ENCODE measurements at places on chromosomes 5 and 9.

GRCh38 chr5:102903074-102903871 lies 148.2 kb downstream of the PAM start:
- no peak for DNase-seq

DNA sequence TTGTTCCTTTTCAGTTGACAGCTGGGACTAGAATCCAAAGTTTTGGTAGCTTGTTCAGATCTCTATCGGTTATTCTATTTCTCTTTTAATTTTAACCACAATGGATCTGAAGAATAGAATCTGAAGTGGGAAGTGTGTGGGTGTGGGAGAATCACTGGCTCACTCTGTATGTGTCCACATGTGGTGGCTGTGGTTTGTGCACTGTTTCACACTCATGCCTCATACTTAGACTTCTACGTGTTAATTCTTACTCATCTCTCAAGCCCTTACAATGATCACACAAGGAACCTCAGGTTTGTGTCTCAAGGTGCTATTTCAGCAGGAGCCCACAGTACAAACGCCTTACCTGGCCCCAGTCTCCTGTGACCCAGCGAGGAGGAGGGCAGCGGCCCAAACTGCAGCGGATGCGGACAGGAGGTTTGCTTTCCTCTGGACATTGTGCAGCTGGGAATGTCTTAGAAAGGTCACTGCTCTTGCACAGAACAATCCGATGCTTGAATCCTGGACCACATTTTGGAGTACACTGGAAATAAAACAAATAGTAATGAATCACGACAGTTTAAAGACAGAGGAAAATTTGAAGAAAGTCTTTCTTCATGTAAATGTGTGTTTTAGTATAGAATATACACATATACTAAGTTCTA lies 309.1 kb downstream of the ADAMTS6 start:
- DNase-seq = no peak

- DNase-seq = no peak
These were observed 68.4 kb downstream of the COL27A1 start for GRCh38 chr9:114223564-114224246.

- DNase-seq = no peak
These were observed 7.5 kb downstream of the TDRD7 start for GRCh38 chr9:97419309-97419867.

DNA sequence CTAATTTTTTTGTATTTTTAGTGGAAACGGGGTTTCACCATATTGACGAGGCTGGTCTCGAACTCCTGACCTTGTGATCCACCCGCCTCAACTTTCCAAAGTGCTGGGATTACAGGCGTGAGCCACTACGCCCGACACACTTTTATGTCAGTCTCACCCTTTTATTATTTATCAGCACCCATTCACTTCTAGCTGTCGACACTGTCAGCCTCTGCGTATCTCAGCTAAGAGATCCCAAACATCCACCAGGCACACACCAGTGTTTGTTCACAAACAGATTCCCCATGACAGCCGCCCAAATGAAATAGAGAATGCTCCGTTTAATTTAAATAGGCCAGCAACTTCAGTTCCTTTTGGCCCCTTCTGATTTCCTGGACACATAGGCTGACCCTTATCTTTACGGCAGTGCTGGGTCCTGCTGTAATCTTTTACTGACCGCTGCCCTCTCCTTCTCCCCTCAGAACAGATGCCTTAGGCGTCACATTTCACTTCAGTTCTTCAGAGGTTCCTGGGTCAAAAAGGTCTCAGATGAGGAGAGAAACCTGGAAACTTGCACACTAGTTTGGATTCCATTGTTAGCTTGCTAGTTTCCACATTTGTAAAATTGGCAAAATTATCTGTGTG lies 43.1 kb upstream of the CKMT2 start:
- DNase-seq = no peak

DNA sequence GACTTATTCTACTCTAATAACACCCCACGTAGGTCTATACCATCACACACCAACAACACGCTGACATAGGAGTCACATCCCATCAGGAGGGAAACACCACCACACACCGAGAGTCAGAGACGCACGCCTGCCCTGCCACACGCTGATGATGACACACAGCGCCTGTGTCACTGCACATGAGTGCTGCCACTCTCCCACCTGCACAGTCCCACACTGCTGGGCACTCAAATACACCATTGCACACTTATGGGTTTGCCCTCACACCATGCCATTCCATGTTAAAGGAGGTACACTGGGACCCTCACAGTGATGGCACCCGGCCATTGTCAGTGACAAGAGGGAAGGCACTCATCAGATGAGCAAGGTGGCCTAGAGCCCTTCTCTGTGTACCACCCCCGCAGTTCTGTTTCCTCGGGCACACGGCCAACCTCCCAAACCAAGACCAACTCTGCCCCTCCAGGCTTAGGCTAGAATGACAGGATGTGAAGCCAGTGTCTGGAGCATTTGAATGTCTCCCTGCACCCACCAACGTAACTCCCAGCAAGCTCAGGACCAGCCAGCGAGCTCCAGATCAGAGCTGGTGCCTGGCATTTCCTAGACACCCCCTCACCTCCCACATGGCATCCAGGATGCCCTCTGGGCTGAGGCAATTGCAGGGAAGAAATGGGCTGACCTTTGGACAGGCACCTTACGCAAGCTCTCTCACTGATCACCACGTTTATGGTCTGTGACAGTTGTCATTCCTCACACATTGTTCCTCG lies 3.6 kb upstream of the CPLX2 start:
- DNase-seq = peak; percentile 41

DNA sequence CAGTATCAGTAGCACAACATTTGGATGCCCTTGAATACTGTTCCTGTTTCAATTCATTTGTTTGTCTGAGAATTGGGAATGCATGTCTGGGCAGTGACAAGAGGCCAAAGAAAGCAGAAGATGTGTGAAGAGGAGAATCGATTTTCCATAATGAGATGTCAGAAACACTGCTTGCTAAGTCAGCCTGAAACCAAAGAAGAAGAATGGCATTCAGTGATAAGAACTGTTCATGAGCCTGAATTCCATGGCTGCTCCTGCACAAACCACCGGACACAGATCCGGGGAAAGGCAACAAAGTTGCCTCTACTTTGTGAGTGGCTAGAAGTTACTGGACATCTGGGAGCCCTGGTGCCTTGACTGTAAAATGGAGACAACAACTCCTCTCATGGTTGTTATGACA lies 207.2 kb upstream of the RASEF start:
- DNase-seq = no peak

GRCh38 chr9:110317911-110318310 lies 19.8 kb downstream of the TXNDC8 start:
- no peak for DNase-seq

DNA sequence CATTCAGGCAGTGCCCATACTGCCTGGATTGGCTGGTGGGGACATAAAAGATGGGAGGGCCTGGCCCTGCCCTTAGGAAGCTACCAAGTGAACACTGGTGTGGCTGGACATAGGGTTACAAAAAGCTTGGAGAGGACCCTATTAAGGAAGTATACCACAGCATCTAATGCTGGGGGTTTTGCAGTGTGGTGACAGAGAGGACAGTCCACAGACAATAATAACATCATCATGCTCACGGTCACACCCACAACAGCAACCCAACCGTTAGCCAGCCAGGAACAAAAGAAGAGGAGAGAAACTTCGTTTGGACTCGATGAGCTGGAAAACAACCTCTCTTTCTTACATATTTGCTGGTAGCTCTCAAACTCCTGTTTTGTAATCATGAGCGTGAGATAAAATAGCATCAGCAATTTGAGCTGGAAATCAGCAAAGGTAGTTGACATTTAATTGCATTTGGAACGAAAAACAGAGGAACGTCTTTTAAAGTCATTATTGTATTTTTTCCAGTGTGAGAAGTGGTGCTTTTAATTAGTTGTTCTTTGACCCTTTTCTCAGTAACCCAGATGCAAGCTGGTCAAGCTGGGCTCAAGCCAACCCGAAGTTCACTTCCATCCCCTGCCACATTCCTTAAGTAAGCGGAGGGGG lies 73.4 kb downstream of the NSG2 start:
- DNase-seq = no peak

Data from Kasumi-1 (cell line).